ENCODE measurements at places on chromosomes 12 and 14.

GRCh38 chr14:102213984-102214658 is 74.4 kb downstream of the WDR20 start:
- no peak for DNase-seq

- no peak for DNase-seq
Observed at GRCh38 chr12:85820101-85820500, 16.1 kb downstream of the RASSF9 start.

DNA sequence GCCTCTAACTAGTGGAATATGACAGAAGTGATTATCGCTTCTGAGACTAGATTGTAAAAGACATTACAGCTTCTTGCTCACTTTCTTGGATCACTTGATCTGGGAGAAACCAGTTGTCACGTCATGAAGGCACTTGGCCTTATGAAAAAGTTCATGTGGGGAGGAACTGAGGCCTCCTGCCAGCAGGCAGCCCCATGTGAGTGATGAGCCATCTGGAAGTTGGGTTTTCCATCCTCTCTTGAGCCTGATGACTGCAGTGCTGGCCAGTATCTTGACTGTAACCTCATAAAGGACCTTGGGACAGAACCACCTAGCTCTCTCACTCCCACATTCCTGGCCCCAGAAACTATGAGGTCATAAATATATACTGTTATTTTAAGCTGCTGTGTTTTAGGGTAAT is 28.0 kb downstream of the TTLL5 start:
- DNase-seq: no peak

DNA sequence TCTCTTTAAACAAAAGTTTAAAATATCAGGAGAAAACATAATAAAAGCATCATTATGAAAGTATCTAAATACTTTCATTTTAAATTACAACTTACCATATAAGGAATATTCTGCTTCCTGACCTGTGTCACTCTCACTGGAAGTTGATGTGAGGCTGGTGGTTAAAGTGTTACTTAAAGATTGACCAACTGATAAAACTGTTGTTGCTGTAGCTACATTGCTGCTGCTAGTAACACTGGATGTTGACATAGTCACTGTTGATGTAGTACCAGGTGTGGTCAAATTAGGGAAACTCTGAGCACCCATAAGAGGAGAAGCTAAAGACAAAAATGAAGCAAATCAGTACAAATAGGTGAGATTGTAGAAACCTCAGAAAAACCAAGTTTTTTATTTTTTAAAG is 79.9 kb downstream of the HECTD1 start:
- DNase-seq: peak; percentile 53

DNA sequence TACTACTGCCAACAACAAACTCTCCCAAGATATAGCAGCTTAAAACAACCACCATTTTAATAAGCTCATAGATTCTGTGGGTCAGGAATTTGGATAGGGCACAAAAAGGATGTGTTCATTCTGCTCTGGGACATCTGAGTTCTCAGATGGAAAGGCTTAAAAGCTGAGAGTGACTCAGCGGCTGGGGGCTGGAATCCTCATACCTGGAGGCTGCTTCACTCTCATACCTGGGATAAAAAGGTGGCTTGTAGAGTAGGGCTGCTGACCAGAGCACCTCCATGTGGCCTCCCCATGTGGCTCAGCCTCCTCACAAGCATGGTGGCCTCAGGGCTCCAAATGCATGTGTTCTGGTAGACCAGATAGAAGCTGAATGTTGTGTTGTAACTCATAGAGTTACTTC is 20.2 kb upstream of the PELI2 start:
- no peak for DNase-seq

GRCh38 chr12:5557906-5558305 is 126.0 kb downstream of the NTF3 start:
- no peak for DNase-seq

GRCh38 chr12:76226397-76226796 is 121.8 kb downstream of the BBS10 start:
- no peak for DNase-seq

DNA sequence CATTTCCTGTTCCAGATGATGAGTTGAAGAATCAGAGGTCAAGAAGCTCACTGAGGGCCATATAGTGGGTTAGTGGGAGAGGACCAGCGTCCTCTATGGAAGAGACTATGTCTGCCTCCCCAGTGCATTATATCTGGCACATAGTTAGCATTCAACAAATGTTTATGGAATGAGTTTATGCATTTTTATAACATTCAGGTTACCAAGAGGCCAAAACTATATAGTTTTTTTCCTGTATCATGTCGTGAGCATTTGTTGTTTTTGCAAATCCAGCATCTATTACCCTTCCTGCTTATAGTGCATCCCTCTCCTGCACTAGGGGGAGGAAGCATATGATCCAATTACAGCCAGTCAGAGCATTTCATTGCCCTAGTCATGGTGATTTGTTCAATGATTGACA is 60.6 kb downstream of the SUDS3 start:
- DNase-seq: no peak

DNA sequence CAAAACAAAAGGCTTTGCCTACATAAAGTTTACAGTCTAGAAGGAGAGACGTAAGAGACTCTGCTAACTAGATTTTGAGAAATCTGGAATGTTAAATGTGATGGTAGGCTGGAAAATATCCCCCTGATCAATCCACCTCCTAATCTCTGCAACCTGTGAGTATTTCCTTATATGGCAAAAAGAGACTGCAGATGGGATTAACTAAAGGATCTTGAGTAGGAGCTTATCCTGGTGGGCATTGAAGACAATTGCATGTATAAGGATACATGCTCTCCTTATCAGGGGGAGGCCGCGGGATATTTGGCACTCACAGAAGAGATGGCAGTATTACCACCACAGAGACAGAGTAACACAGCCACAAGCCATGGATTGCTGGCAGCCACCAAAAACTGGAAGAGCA is 95.2 kb downstream of the EGLN3 start:
- DNase-seq: no peak

GRCh38 chr12:125399489-125399888 is 334.3 kb downstream of the AACS start:
- no peak for DNase-seq

- no peak for DNase-seq
Observed at GRCh38 chr14:84108746-84109457, 1421.0 kb upstream of the FLRT2 start.

DNA sequence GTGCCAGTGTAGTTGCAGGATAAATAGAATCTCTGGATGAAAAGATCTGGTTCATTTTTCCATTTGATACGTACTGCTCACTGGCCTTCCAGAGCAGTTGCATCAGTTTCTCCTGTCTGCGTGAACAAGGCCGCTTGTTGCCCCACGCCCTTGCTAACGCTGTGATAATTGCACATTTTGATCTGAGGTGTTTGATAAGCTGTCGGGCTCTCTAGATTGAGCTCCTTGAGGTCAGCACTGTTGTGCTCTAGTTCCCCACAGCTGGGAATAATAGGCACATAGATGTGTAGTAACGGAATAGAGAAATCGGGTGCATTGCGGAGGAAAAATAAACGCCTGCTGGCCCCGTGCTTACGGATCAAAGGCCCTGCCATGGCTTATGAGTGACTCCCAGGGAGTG is 42.8 kb upstream of the TRAF3 start:
- DNase-seq: no peak

DNA sequence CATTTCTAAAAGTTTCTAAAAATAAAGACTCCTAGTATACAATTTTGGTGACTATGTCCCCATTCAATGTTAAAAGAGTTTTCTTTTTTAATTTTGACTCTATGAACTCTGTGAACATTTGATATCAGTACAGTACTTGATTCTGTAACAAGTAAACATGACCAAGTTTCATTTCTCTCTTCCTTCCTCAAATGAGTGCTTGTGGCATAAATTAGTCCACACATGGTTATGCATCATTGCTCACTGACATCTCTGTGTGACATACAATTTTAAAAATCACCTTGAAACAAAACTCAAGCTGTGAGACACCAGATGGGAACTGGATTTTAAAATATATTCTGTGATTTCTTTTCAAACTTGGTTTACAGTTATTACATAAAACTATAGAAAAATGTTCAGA is 253.9 kb upstream of the MDGA2 start:
- DNase-seq: no peak

DNA sequence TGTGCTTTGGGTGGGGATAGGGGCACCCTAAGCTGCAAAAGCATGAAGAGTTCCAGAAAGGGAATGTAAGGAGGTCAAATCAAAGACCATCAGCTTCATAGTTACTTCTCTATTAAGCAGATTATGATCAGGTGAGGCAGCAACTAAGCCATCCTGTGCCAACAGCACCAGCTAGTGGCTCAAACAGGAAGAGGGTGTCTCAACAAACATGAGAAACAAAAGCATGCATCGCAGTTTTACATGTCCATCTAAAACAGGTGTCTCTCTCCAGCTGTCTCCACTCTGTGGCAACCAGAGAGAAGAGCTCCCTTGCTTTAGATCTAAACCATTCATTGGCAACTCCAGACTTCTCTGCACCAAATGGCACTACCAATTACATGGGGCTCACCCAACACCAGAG is 52.9 kb downstream of the ACTN1 start:
- DNase-seq: no peak

- DNase-seq: no peak
Observed at GRCh38 chr14:89678768-89679167, 261.7 kb upstream of the FOXN3 start.

DNA sequence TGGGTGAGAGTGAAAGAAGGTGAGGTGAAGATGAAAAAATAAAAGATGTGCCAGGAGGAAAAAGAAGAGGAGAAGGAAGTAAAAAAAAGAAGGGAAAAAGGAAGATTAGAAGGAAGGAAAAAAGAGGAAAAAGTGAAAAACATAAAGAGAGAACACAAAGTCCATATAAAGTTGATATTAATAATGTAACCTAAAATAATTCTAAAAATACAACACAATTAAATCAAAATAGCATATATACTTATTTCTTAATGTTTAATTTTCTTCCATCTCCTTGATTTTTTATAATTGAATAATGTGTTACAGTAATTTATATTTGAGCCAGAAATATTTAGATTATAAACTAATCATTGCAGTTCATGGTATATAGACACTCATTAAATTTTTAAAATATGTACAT is 124.4 kb upstream of the NOVA1 start:
- no peak for DNase-seq

DNA sequence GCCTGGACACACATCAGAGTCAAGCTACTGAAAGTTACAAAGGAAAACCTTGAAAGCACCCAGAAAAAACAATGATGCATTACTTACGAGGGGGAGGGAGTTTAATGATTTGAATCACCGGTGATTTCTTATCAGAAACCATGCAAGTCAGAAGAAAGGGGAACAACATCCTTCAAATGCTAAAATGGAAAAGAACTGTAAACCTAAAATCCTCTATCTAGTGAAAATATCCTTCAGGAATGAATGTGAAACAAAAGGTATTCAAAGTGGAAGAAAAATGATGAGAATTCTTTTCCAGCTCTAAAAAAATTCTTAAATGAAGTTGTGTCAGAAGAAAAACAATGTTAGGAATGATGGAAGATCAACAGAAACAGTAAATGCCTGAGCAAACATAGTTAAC is 16.8 kb downstream of the SCAF11 start:
- no peak for DNase-seq

GRCh38 chr12:99917711-99918402 is 66.9 kb downstream of the ANKS1B start:
- DNase-seq: no peak

- DNase-seq: no peak
Observed at GRCh38 chr12:128336204-128337070, 69.5 kb downstream of the TMEM132C start.

DNA sequence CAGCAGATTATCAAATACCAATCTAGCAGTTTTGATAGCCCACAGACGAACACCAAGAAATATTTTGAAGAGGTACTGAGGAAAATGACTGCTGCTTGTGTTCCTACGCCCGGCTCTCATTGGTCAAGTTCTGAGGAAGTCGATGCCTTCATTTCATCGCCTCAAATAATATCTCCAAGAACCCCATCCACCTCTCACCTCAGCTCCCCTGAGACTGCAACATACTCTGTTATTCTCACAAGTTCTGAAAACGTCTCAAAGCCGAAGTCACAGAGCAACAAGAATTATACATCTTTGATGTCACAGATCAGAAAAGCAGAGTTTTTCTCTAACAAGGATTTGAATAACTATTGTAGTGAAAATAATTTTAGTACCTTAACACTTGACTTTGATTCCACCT is 55.5 kb upstream of the BCAT1 start:
- DNase-seq: no peak

- DNase-seq: no peak
Observed at GRCh38 chr14:89325959-89326358, 91.1 kb downstream of the FOXN3 start.

DNA sequence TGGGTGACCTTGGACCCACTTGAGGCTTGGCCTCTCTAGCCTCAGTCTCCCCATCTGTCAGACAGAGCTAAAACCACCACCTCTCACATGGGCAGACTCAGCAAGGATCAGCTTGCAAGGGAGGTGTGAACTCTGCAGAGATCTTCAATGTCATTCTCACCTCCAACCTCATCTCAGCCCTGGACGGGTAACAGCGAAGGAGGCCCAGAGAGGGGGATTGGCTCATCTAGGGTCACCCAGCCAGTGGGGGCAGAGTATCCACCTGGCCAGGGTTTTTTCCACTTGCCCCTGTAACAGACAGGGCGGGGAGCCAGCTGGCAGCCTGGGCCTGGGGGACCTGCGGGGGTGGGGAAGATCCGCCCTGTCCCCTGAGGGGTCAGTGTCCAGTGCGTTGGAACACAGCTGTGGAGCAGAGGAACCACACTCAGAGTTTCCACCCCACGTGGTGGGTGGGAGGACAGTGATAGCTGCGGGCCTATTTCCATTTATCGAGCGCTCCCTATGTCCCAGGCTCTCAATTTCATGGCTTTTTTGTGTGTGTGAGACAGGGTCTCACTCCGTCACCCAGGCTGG is 27.4 kb downstream of the DTX1 start:
- no peak for DNase-seq

DNA sequence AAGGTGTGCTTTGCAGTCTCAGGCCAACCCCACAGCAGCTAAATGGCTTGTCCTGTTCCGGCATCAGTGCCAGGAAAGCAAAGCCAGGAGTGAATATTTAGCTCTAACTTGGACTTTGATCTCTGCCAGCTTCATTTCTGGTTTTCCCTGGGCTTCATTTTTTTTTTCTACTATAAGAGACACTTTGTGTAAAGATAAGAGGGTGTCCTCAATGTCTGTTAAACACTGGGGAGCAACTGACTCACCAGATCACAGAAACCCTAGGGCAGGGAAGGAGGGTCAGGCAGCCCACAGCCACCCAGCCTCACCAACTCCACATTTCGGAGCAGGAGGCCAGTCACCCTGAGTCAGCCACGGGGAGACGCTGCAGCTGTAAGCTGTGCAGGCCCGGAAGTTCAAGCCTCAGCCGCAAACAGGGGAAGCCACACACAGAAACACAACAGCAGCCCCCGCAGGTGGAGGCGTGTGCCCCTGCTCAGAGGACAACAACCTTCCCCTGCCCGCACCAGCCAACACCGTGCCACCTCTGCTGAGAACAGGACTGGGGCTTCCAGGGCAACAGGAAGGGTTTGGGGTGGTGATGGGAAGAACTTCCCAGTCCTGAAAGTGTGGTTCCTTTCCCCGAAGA is 6.3 kb downstream of the TNFRSF1A start:
- peak; percentile 76 for DNase-seq

GRCh38 chr14:36835128-36835527 is 173.5 kb downstream of the PAX9 start:
- DNase-seq: no peak

Data from activated T-helper 2 cell treated with anti-CD3 and anti-CD28 coated beads, Interferon-gamma antibody, Interleukin-2, Interleukin-4, amounts not matched to agents 10 μg/mL and 5 μg/mL and 100 μg/mL, durations not matched to agents 14 hours and 24 hours and 36 hours (primary cell).